B cell (primary cell): ENCODE measurements at places on chromosomes 3 and 15.

- no peaks in the 10 kb centered on the region for H3K27me3 ChIP-seq
- DNase-seq = no peak
- H3K4me3 ChIP-seq = no peak overlapping the region
These were observed 699.5 kb upstream of the NAALADL2 start for GRCh38 chr3:174159604-174160003.

DNA sequence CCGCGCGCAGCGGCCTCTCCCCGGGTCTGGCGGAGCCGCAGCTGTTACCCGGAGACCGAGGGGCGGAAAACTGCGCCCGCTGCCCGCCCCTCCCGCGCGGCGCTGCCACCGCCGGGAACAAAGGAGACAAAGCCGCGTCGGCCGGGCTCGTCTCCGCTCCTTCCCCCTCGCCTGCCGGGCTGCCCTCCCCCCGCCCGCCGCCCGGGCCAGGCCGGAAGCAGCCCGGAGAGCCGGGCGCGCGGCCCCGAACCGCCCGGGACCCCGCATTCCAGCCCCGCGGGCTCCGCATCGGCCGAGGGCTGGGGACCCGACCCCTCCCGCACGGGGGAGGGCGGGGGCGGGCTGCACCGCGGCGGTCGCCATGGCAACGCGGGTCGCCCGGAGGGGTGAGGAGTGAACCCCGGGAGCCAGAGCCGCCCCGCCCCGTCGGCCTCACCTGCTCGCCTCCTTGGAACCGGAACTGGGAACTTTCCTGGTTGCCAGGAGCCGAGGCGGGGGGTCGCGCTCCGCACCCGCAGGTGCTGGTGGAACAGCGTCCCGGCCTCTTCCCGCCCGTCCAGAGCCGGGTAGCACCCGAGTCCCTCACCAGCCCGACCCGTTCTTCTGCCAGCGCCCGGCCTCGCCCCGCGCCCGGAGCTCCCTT lies 448 bp downstream of the PLXNB1 start:
- peaks cover 9% of the 10 kb centered on the region for H3K27me3 ChIP-seq
- peak overlapping the region; percentile 60 for H3K4me3 ChIP-seq
- peaks cover 16% of the 10 kb centered on the region for H3K36me3 ChIP-seq
- peak; percentile 72 for DNase-seq

GRCh38 chr15:38709196-38709595 lies 144.6 kb upstream of the RASGRP1 start:
- H3K4me1 ChIP-seq = no peaks in the 10 kb centered on the region
- H3K27ac ChIP-seq = no peak overlapping the region
- peaks cover 6% of the 10 kb centered on the region for H3K27me3 ChIP-seq
- no peak overlapping the region for H3K4me3 ChIP-seq
- DNase-seq = no peak
- H3K36me3 ChIP-seq = no peaks in the 10 kb centered on the region

GRCh38 chr3:12120374-12121140 lies 38.2 kb downstream of the TIMP4 start:
- no peak overlapping the region for H3K27ac ChIP-seq
- H3K36me3 ChIP-seq = no peaks in the 10 kb centered on the region
- H3K27me3 ChIP-seq = peaks cover 3% of the 10 kb centered on the region
- no peak overlapping the region for H3K4me3 ChIP-seq
- peaks cover 5% of the 10 kb centered on the region for H3K4me1 ChIP-seq

DNA sequence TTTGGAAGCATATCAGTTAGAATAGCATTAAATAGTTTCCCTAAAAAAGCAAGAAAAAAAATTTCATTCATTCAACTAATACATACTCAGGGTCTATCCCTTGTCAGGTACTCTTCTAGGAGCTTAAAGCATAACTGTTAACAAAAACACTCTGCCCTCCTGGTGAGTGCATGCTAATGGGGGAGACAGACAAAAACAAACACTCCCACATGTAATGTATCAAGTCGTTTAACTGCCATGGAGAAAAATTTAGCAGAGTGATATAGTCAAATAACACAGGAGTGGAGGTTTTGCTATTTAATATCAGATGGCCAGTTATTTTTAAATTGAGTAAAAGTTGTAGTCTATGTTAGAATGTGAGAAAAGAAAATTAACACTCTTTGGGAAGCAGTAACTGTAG lies 254.5 kb upstream of the RARB start:
- DNase-seq = no peak
- H3K4me3 ChIP-seq = no peak overlapping the region
- no peak overlapping the region for H3K27ac ChIP-seq
- no peaks in the 10 kb centered on the region for H3K36me3 ChIP-seq
- no peaks in the 10 kb centered on the region for H3K27me3 ChIP-seq

- no peaks in the 10 kb centered on the region for H3K36me3 ChIP-seq
- no peaks in the 10 kb centered on the region for H3K27me3 ChIP-seq
- no peak overlapping the region for H3K27ac ChIP-seq
- no peak overlapping the region for H3K4me3 ChIP-seq
- DNase-seq = no peak
These were observed 263.8 kb upstream of the UBE2E2 start for GRCh38 chr3:22939349-22939748.

GRCh38 chr15:31461375-31461774 lies 134.7 kb downstream of the KLF13 start:
- H3K4me1 ChIP-seq = peaks cover 55% of the 10 kb centered on the region
- no peak for DNase-seq
- no peak overlapping the region for H3K4me3 ChIP-seq
- H3K36me3 ChIP-seq = no peaks in the 10 kb centered on the region

GRCh38 chr15:85004550-85004949 lies 22.9 kb downstream of the PDE8A start:
- no peaks in the 10 kb centered on the region for H3K27me3 ChIP-seq
- H3K4me1 ChIP-seq = peaks cover 51% of the 10 kb centered on the region
- H3K36me3 ChIP-seq = no peaks in the 10 kb centered on the region
- peak; percentile 41 for DNase-seq
- H3K4me3 ChIP-seq = no peak overlapping the region

- no peak overlapping the region for H3K27ac ChIP-seq
- peaks cover 7% of the 10 kb centered on the region for H3K36me3 ChIP-seq
- DNase-seq = no peak
- H3K27me3 ChIP-seq = no peaks in the 10 kb centered on the region
- no peak overlapping the region for H3K4me3 ChIP-seq
- no peaks in the 10 kb centered on the region for H3K4me1 ChIP-seq
These were observed 34.5 kb downstream of the NCEH1 start for GRCh38 chr3:172676196-172676922.

GRCh38 chr3:36484386-36484785 lies 104.1 kb downstream of the STAC start:
- no peak for DNase-seq
- no peaks in the 10 kb centered on the region for H3K36me3 ChIP-seq
- H3K27me3 ChIP-seq = no peaks in the 10 kb centered on the region
- H3K4me1 ChIP-seq = no peaks in the 10 kb centered on the region

- H3K4me1 ChIP-seq = peaks cover 4% of the 10 kb centered on the region
- no peak overlapping the region for H3K4me3 ChIP-seq
- DNase-seq = peak; percentile 26
- H3K27ac ChIP-seq = no peak overlapping the region
These were observed 49.4 kb downstream of the DPH6 start for GRCh38 chr15:35496585-35496984.

DNA sequence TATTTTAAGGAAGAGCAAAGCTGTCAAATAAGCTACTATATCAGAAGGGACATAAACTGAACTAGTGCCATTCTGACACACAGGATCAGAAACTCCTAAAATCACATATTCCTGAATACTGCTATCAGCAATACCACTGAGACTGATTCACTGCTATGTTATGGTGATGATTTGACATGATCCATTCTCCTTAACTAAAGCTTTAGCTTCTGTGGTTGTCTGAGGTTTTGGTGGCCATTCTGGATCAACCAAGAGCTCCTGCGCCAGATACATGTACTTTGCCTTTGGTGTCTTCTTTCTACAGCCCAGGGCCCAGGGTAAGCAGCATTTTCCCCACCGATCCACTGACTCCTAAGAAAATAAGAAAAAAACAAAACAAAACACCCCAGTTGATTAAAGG lies 6.7 kb upstream of the GP5 start:
- no peak overlapping the region for H3K4me3 ChIP-seq
- no peaks in the 10 kb centered on the region for H3K4me1 ChIP-seq
- no peaks in the 10 kb centered on the region for H3K27me3 ChIP-seq
- H3K27ac ChIP-seq = no peak overlapping the region

DNA sequence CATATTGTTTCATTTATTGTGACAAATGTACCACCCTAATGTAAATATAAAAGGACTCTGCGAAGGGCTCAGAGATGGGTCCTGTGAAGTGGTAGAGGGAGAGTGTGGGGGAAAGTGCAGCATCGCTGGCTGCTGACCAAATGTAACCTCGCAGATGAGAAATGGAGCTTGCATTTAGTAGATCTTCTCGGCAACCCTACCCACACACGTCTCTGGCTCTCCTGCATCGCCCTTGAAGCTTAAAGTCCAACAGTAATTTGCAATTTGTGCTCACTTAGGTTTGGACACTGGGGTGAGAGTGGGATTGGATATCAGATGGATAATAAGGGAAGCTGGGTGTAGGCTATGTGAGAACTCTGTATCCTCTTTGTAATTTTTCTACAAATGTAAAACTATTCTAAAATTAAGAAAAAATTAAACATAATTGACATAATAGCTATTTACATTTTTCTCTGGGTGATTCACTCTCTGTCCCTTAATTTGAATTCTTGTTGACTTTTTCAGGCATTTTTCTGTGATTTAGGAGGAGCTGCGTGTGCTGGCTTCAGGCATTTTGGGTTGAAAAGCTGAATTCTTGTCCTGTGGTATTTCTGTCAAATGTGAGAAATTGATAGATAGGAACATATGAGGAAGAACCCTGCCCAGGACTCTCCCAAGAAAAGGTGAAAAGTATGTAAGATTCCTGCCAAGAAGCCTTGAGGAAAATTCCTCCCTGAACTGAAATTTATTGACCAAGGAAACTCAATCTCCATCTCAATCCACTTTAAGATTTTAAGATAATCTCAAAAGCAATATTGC lies 524.7 kb upstream of the MCTP2 start:
- no peaks in the 10 kb centered on the region for H3K27me3 ChIP-seq
- H3K4me1 ChIP-seq = no peaks in the 10 kb centered on the region
- H3K36me3 ChIP-seq = no peaks in the 10 kb centered on the region
- no peak for DNase-seq

- H3K27me3 ChIP-seq = no peaks in the 10 kb centered on the region
- DNase-seq = no peak
- H3K4me1 ChIP-seq = no peaks in the 10 kb centered on the region
- H3K27ac ChIP-seq = no peak overlapping the region
- H3K36me3 ChIP-seq = peaks cover 22% of the 10 kb centered on the region
These were observed 56.0 kb downstream of the KAT2B start for GRCh38 chr3:20096135-20096685.

DNA sequence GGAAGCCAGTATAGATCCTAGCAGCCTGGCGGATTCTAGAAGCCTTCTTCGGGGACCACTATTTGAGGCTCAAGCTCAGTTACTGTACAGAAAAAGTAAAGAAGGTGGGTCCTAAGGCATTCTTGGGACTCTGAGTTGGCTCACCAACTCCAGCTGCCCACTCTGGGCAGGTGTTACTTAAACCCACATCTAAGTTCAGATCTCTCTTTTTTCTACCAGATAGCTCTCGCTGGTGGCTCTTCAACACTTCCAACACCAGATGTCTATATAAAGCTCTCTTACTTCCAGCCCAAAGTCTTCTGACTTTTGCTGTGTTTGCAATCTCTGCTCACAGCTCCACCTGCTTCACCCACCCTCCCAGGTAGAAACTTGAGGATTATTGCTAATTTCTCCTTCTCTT lies 232.8 kb upstream of the TPRG1 start:
- DNase-seq = no peak
- H3K36me3 ChIP-seq = no peaks in the 10 kb centered on the region

GRCh38 chr3:135349254-135349948 lies 554.3 kb downstream of the EPHB1 start:
- DNase-seq = no peak
- no peak overlapping the region for H3K27ac ChIP-seq
- H3K4me3 ChIP-seq = no peak overlapping the region
- no peaks in the 10 kb centered on the region for H3K36me3 ChIP-seq
- H3K27me3 ChIP-seq = no peaks in the 10 kb centered on the region
- no peaks in the 10 kb centered on the region for H3K4me1 ChIP-seq

GRCh38 chr3:152122851-152123250 lies 145.9 kb upstream of the MBNL1 start:
- no peaks in the 10 kb centered on the region for H3K27me3 ChIP-seq
- H3K27ac ChIP-seq = no peak overlapping the region

- no peaks in the 10 kb centered on the region for H3K27me3 ChIP-seq
- peaks cover 6% of the 10 kb centered on the region for H3K36me3 ChIP-seq
- peak overlapping the region; percentile 93 for H3K27ac ChIP-seq
- peaks cover 34% of the 10 kb centered on the region for H3K4me1 ChIP-seq
- H3K4me3 ChIP-seq = peak overlapping the region; percentile 36
These were observed 50.8 kb downstream of the CCDC191 start for GRCh38 chr3:114005481-114005880.

DNA sequence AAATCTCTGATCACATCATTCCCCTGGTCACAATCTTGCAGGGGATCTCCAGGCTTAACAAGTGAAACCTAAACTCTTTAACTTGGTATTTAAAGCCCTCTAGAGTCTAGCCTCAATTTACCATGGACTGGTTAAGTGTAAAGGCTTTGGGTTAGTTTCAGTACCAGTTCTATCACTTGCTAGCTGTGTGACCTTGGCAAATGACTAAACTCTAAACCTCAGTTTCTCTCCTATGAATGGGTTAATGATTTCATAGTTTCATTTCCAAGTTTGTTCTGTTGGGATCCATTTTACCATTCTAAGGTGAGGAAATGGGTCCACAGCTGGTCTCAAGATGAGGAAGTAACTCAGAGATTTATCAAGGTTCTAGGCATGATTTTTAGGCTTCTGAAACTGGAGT lies 38.8 kb upstream of the TIMP4 start:
- H3K4me3 ChIP-seq = no peak overlapping the region
- H3K36me3 ChIP-seq = no peaks in the 10 kb centered on the region
- no peaks in the 10 kb centered on the region for H3K4me1 ChIP-seq

GRCh38 chr3:141153679-141153966 lies 78.0 kb upstream of the PXYLP1 start:
- H3K27me3 ChIP-seq = no peaks in the 10 kb centered on the region
- H3K4me1 ChIP-seq = no peaks in the 10 kb centered on the region
- no peak overlapping the region for H3K27ac ChIP-seq
- H3K36me3 ChIP-seq = no peaks in the 10 kb centered on the region
- no peak for DNase-seq

GRCh38 chr15:77009646-77010311 lies 14.9 kb downstream of the PSTPIP1 start:
- H3K27me3 ChIP-seq = no peaks in the 10 kb centered on the region
- no peak overlapping the region for H3K4me3 ChIP-seq
- peaks cover 55% of the 10 kb centered on the region for H3K4me1 ChIP-seq
- H3K36me3 ChIP-seq = peaks cover 29% of the 10 kb centered on the region
- no peak for DNase-seq
